ENCODE measurements at places on chromosomes 3 and 15. TPM values are rescaled to one million over a fixed set of nuclear protein-coding genes. Genes with fewer than 3 reads are reported as not detected.

The THAP10 gene
- total RNA-seq, result 2.2 TPM

DNA sequence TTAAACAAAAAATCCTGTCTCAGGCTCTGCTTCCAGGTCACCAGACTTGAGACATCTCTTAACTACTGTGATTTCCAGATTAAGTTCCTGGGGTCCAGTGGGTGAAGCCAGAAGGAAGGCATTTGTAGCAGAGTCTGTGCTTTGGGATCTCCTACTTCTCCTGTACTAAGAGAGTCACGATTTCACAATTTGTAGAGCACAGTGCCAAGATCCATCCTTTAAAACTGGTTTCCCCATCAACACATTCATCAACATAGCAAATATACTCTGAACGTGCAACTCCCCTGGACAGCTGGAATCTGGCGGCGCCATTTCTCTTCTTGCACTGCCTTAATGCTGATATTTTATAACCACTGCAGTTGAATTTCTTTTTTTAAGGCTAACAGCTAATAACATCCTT is 33.2 kb downstream of the CDCP1 start:
- DNase-seq, result no peak

DNA sequence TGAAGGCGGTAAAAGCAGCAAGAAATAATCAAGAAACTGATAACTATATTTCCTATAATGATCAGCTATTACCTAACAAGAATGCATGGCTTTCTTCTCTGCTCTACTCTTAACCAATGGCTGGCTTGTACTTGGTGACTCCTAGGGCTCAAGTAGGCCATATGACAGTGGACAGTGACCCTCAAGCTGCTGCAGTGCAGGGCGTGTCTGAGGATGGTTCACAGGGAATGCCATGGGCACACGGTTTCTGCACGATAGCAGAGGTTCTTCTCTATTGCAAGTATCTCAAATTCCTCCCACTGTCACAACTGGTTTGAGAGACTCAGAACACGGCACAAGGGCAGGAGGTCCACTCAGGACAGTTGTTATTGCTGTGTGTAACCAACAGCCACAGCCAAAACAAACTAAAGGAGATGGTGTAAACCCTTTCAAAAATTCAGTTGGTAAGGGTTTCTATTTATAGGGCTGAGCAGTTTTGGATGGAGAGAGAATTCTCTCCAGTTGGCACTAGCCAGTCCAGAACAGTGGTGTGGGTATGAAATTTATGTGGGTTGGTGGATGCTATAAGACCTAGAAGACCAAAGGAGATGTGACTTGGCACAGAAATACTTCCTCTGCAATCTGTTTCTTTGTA is 103.2 kb upstream of the ST8SIA2 start:
- no peak for DNase-seq

GRCh38 chr3:12955651-12956315 is 114.4 kb upstream of the RPL32 start:
- no peak for DNase-seq

The BOC gene
- total RNA-seq, result 11.3 TPM

- DNase-seq, result no peak
Observed at GRCh38 chr15:63373330-63373729, 8.3 kb downstream of the CA12 start.

DNA sequence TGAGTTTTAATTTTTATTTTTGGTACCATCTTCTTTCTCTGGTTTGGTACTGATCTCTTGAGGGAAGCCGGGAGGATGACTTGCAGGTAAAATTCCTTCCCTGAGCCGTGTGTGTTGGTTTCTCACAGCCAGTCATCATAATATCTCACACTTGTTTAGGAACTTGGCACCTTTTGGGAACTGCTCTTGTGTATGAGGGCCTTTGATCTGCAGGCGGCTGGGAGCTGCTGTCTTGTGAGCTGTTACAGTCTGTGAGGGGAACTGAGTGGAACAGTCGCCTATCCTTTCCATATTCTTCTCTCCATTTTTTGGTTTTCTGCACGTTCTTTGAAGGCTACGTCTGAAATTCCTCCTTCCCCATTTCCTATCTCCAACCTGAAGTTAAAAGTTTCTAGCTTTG is 75.2 kb downstream of the CACNA2D3 start:
- DNase-seq, result no peak
